ENCODE measurements at places on chromosomes 3 and 15.

DNA sequence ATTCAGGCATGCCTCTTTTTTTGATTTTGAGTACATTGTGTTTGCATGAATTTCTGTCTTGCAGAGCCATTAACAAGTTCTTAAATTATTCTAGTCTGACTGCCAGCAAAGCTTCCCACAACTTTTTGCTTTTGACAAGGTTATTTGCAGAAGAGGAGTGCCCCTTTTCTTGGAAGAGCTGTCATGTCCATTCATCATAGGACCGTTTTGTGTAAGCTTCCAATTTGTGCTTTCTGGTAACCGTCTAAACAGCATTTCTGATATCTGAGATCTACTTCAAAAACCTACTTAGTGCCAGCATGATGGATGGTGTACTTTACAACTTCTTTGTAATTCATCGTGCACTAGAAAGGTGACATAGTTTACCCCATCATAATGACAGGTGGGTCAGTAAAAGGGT, 379.7 kb downstream of the NAALADL2 start:
- DNase-seq, result no peak

DNA sequence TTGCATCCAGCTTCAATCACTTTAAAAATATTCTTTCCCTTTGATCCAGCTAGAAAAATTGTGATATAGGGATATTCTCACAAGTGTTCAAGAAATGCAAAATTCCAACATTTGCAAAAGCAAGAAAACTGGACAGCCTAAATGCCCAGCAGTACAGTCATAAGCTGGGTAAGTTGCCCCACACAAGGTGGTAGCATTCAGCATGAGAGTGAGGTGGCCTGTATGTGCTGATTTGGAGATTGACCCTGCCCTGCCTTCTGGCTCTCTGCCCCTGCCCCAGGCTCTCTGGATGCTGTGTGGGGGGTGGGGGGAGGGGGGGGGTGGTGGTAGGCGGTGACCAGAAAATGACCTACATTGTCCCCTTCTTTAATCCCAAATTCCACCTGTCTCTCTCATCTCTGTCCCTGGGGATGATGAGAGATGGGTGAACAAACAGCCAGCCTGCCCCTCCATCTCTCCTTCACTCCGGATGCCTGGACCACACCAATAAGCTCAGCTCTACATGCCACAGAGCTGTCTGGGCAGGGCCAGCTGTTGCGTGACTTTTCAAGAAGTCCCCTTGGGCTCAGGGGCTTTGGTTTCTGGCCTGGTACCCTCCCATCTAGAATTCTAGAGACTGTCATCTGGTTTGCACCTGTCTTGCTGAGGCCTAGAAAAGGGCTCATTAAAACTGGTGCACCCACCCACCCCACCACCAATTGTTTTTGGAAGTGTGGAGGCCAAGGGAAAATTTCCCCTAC, 42.2 kb downstream of the SLC28A1 start:
- no peak for DNase-seq

- DNase-seq, result no peak
Measured at GRCh38 chr15:95898761-95899160, 431.7 kb upstream of the NR2F2 start.

DNA sequence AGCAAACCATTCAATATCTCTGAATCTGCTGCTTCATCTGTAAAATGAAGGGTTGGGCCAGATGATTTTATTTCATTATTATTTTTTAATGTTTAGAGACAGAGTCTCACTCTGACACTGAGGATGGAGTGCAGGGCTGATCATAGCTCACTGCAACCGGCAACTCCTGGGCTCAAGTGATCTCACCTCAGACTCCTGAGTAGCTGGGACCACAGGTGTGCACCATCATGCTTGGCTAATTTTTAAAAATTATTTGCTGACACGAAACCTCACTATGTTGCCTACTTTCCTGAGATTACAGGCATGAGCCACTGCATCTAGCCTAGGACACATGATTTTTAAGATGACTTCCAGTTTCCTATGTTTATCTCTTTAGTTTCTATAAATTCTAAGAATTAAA, 105.8 kb downstream of the P3H2 start:
- no peak for DNase-seq

DNA sequence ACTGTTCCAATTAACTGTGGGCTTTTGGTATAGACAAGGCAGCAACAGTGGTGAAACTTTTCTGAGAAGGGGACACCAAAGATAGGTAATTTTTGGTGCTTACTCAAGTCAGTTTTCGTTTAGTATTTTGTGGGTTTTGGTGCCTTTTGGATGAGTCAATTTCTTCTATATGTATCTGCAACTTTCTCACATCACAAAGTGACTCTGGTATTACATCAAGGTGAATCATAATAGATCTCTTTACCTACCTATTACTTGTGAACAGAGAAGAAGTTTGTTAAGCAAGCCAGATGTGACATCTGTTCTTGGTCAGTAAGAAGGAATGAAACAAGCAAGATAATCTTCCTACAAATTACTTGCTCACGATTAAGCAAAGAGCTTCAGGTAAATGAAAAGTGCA, 732.4 kb upstream of the DPPA4 start:
- no peak for DNase-seq

DNA sequence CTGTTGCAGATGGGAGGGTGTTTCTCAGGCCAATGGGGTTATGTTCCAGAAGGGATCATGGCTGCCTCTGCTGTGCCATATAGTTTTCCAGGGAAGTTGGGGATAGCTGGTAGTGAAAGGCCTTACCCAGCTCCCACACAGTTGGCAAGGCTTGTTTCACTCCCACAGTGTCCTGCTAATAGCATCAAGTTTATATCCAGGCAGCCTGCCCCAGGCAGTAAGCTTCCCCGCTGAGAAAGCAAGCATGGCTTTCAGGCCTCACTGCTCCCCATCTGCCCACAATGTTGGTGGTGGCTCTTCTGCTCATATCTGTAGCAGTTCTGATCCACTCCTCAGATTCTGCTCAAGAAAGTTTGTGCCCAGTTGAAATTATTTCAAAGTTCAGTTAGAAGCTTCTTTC, 50.9 kb upstream of the DCBLD2 start:
- no peak for DNase-seq

GRCh38 chr3:49628249-49628648, 45.9 kb upstream of the APEH start:
- no peak for DNase-seq

GRCh38 chr3:132550579-132551305, 46.3 kb upstream of the ACKR4 start:
- DNase-seq, result no peak

DNA sequence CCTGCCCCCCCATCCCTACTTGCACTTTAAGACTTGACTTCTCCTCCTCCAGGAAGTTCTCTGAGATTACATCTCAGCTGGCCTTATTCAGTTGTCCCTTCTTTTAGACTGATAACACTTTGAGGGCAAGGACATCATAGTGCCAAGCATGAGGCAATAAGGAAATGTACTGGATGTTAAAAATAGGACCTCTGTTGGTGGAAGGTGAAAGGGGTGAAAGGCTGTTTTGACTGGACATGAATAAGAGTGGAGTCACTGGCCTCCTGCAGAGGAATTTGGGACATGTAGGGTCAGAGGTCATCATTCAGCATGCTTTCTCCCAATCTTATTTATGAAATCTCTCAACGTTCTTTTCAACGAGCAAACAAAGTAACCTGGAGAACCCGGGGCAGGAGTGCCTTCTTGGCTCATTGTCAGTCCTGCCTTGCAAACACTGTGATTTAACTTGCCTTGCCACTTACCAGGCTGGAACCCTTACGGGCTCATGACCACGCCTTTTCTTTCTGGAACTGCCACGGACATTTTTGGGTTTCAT, 38.6 kb downstream of the TRIM71 start:
- DNase-seq, result no peak

DNA sequence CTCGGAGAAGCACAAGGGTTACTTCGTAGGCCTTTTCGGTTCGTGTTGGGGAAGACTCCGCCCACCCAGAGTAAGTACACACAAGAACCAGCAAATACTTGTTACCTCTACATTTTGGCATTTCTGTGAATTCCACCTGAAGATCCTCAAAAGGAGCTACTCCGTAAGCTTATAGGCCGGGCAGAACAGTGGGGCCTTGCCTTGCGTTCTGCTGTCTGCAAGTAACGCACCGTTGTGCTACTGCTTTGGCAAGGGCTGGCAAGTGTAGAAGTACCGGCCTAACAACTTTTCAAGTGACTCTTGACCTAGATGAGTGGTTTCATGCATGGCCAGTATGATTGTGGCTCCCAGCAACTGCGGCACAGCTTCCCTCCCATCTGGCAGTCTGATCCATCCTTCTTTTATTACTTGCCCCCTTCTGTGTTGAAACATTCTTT, 6.4 kb upstream of the DNAAF4 start:
- DNase-seq, result no peak

GRCh38 chr3:160948273-160948672, 156.9 kb downstream of the B3GALNT1 start:
- no peak for DNase-seq

GRCh38 chr3:53232641-53233377, 23.0 kb downstream of the TKT start:
- DNase-seq, result no peak
